ENCODE measurements at places on chromosomes 1 and 21. TPM values are rescaled to one million over a fixed set of nuclear protein-coding genes. Genes with fewer than 3 reads are reported as not detected.

Gene F5
- total RNA-seq: 24.3 TPM

Gene AMY1C
- not detected for total RNA-seq

Gene HSD3B1
- total RNA-seq: not detected

Gene CD164L2
- not detected for total RNA-seq

Gene TAGLN2
- 717 TPM for total RNA-seq

Gene AADACL4
- total RNA-seq: not detected

Gene RGS5
- 1.3 TPM for total RNA-seq

Gene OR2T4
- total RNA-seq: not detected

Gene SLC44A3
- 0.68 TPM for total RNA-seq

Measured in T-helper 17 cell (primary cell).